ENCODE measurements at places on chromosomes 2 and 18. TPM values are rescaled to one million over a fixed set of nuclear protein-coding genes. Genes with fewer than 3 reads are reported as not detected.

DNAH7 gene
- polyA plus RNA-seq, result 7.5 TPM

DNA sequence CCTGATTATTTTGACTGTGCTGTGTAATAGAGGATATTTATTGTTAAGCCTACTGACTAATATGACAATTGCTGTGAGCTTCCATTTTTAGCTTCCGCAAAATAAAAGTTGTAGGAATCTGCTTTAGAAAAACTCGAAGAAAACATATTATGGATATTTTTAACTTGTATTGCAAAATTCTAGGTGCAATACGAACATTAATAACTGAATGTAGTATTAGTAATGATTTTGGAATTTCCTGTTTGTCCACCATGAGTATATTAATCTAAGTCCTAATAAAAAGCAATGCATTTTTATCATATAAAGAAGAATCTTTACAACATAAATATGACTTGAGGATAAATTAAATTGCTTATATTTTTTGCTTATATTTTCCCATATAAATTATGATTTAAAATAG is 2.4 kb upstream of the DSC3 start:
- DNase-seq, result no peak

RELCH gene
- 41.1 TPM for polyA plus RNA-seq

MEP1B gene
- polyA plus RNA-seq, result 0.21 TPM

FAM237A gene
- polyA plus RNA-seq, result not detected

Measured in right renal cortex interstitium (tissue), 3 donors.